ENCODE measurements at places on chromosomes 7 and 10.

DNA sequence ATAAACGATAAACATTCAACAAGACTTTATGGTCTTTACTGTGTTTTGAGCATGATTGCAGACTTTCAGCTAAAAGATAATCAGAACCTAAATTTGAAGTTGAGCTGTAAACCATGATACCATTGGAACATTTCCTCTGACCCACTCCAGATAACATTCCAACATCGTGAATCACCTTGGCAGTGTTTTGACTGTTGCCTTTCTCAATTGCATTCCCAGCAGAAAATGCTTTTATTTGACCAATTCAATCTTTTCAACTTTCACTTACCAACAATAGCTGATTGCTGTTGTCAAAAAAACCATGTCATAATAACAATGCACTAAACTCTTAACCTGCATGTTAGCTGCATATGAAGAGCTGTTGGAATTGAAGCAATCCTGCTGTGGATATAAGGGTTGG, 165.5 kb downstream of the MDFIC start:
- DNase-seq = no peak

DNA sequence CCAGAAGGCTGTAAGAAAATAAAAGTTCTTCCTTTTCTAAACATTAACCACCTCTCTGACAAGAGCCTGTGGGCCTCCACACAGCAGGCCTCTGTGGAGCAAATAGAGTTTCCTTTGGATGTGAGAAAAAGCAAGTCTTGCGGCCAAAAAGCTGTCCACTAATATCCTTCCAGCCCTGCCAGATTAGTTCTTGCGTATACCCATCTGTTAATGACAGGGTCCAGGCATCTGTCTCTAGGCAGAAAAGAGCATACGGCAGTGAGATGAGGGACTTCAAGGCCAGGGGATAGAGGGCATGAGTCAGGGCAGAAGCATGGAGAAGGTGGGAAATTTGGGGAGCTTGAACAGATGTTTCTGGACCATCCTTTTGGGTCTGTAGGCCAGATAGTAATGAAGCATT, 164.9 kb downstream of the NSUN6 start:
- DNase-seq = no peak

GRCh38 chr7:30727061-30727945, 24.6 kb upstream of the INMT start:
- peak; percentile 54 for DNase-seq

DNA sequence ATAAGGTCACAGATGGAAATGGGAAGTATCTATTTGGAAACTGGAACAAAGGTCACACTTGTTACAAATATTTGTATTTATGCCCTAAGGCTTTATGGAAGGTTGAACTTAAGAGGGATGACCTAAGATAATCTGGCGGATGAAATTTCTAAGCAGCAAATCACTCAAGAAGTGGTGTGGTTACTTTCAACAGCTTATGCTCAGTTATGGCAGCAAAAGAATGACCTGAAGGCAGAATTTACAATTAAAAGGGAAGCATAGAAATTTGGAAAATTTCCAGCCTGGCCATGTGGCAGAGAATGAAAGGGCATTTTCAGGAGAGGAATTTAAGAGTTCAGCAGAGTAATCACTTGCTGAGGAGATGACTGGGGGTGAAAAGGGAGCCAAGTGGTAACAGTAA, 95.8 kb upstream of the TNS3 start:
- DNase-seq = no peak

- no peak for DNase-seq
These were observed 208.9 kb downstream of the TAX1BP1 start for GRCh38 chr7:27948861-27949260.

DNA sequence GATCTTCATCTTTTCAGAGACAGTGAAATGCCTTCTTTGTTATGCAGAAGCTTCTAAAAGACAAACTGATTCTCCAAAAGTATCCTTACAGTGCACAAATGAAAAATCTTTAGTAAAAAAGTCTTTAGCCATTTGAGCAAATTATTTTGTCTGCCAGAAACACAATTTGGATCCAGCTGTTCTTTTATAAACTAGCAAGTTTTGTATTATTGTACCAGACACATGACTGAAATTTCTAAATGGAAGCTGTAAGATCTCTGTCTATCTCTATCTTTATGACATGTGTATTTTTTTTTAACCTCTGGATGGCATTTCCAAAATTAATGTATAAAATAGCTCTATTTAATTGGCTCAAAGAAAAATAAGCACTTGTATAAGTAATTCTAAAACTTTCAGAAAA, 68.3 kb downstream of the VIPR2 start:
- no peak for DNase-seq

DNA sequence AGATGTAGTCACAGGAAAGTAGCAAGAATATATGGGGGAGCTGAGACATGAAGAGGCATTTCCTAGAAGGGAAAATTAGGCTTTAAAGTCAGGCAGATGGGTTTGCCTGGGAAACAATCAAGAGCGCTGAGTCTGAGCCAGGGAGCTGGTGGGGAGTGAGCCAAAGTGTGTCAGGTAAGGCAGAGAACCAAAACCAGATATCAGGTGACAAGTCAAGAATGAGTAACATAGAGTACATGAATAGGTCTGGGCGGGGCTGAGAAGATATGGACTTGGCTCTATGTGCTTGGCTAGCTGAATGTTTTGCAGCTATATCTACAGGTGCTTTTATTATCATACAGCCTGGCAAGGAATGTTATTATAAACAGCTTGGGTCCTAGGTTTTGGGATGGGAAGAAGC, 49.3 kb downstream of the GPR141 start:
- no peak for DNase-seq

DNA sequence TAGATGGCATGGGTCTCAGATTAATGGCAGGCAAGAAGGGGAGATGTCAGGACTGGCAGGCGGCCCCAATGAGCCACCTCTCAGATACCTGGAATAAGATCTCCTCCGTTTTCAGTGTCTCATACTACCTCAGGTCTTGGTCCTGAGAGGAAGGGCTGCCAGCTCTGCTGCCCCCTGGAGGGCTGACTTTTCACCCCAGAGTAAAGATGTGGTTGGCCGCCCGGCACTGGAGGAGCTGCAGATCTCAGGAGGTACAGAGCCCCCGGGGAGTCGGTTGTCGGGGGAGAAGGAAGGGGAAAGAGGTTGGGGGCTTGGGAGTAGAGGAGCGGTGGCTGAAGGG, 642 bp upstream of the COL13A1 start:
- DNase-seq = no peak

DNA sequence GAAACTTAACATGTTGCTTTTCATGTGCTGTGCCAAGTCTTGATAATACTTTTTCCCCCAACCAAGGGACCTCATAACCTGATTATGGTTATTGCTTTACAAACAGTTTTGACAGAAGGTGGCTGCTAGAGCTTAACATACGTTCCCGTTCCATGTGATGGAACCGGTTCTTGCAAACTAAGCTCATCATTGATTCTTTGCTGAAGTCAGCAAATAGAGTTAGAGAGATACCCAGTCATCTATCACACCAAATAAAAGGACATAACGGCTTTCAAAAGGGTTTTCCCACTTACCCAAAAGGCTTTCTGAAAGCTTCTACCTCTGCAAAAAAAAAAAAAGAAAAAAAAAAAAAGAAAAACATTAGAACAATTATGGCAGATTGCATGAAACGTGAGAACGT, 230.3 kb upstream of the MDFIC start:
- no peak for DNase-seq

GRCh38 chr10:24645784-24646183, 77.9 kb downstream of the ARHGAP21 start:
- no peak for DNase-seq

- DNase-seq = no peak
These were observed 46.4 kb downstream of the CASD1 start for GRCh38 chr7:94556028-94556427.

All from activated T-helper 1 cell treated with anti-CD3 and anti-CD28 coated beads, Interleukin-12 subunit alpha, Interleukin-12 subunit beta, Interleukin-2, Interleukin-4 antibody, amounts not matched to agents 30 ng/mL and 10 ng/mL and 1 ng/mL, durations not matched to agents 14 hours and 24 hours and 36 hours (primary cell).